Fibroblast of skin of scalp (primary cell): ENCODE measurements at places on chromosomes 7 and 10.

- DNase-seq, result no peak
Measured at GRCh38 chr10:62811159-62811875, 4.8 kb downstream of the EGR2 start.

GRCh38 chr10:83678850-83679249 lies 460.5 kb upstream of the GHITM start:
- DNase-seq, result no peak

DNA sequence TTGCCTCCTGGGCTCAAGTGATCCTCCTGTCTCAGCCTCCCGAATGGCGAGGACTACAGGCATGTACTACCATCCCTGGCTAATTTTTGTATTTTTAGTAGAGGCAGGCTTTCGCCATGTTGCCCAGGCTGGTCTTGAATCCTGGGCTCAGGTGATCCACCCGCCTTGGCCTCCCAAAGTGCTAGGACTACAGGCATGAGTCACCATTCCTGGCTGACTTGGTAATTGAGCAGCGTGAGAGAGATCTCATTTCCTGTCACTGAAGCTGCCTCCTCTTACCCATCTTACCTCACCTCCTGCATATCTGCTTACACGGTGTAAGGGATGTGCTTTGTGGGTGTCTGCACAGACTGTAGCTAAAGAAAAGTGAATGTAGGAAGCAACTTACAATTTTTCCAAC lies 9.7 kb downstream of the IFIT3 start:
- DNase-seq, result peak; percentile 44

DNA sequence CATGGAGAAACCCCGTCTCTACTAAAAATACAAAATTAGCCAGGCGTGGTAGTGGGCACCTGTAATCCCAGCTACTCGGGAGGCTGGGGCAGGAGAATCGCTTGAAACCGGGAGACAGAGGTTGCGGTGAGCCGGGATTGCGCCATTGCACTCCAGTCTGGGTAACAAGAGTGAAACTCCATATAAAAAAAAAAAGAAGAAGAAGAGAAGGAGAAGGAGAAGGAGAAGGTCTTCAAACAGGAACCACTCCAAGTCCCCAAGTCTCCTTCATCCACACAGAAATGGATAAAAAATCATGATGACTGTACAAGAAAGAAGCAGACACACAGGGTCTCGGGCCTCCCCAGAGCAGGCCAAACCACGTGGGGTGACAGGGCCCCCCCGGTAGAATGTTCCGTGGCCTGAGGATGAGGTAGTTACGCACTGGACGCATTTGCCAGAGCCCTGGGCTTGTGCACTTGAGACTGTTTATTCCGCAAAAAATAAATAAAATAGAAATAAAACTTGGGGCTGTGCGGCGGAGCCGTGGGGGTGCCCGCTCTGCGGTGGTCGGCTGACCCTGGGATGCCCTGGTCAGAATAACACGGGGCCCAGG lies 15.8 kb downstream of the VENTX start:
- DNase-seq, result no peak

DNA sequence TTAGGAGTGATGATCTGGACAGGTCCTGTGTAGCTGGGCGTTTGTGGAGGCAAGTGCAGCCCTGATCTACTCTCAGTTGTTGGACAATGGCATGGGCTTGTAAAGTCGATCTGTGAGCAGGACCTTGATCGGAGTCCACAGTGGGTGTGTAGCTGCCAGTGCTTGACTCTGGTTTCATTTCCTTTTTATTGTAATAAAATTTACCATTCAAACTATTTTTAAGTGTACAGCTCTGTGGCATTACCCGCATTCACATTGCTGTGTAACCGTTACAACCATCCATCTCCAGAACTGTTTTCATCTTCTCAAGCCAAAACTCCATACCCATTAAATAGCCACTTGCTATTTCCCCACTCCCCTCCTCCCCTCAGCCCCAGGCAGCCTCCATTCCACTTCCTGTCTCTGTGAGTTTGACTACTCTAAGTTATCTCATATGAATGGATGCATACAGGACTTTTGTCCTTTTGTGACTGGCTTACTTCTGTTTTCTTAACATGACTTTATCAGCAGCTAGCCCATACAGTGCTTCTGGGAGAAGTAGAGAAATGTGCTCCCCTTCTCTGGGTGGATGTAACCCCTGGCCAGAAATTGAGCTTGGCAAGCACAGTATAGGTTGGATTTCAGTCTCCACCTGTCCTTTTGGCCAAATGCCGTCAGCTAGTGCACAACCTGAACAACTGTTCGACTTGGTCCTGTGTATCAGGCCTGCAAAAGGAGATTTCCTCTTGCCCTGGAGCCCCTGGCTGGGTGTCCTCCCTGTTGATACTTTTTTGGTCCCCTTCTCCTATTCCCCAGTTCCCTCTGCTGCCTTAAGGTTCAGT lies 180.0 kb downstream of the LRMDA start:
- no peak for DNase-seq

DNA sequence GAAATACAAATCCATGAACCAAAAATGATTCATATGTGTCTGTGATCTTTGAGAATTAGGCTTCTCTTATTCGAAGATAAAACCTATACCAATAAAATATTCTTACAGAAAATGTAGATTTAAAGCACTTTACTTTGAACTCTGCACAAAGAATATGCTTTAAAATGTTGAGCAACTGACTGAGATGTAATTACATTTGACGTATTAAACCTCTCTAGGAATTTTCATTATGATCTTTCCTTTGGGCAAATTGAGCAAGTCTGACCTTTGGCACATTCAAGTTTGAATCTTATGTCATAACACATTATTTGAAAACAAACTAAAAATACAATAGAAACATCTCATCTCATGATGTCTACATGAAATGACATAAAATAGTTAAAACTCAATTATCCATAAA lies 69.2 kb upstream of the AHR start:
- no peak for DNase-seq

DNA sequence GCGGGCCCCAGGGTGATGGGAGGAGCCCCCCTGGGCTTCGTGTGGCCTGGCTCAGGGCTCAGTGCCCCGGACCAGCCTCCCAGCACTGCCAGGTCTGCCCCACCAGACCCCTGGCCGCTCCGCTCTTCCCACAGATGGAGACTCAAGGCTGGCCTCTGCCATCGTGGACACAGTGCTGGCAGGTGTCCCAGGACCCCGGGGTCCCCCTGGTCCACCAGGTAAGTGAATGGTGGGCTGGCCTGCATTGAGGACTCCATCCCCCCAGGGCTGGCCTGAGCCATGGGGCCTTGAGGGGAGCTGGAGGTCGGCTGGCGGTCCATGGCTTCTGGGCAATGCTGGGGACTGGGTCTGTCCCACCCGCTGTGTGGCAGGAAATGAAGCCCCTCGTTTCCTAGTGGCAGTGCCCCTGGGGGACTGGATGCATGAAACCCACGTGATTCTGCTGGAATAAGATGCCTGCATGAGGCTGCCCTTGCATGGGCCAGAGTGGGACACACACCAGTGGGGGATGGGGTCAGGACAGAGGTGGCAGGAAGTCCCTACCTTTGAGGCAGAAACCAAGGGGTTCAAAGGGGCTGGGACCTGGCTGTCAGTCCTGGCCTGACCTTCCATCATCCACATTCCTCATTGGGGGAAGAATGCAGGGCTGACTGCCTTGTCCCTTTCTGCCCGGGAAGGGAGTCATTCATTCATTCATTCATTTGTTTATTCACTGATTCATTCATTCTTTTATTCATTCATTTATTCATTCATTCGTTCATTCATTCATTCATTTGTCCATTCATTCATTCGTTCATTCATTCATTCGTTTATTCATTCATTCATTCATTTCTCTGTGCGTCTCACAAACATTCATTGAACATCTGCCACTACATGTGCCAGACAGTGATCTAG lies 81.8 kb downstream of the MYL10 start:
- DNase-seq, result no peak

- no peak for DNase-seq
Measured at GRCh38 chr10:71312220-71312619, 6.8 kb upstream of the SLC29A3 start.

DNA sequence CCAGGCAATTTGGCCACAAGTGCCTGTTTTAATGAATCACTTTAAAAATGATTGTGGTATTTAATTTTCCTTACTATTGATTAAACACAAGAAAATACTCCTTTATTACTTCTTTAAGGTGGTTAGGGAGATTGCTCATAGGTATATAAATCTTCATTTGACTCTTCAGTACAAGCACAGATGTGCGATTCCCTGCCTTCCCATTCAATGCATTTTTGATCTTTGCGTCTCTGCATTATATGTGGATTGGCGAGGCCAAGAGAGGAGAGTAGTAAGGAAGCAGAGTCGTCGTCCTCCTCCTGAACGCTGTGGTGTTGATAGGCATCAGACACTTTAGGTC lies 683.7 kb downstream of the LRMDA start:
- DNase-seq, result no peak

DNA sequence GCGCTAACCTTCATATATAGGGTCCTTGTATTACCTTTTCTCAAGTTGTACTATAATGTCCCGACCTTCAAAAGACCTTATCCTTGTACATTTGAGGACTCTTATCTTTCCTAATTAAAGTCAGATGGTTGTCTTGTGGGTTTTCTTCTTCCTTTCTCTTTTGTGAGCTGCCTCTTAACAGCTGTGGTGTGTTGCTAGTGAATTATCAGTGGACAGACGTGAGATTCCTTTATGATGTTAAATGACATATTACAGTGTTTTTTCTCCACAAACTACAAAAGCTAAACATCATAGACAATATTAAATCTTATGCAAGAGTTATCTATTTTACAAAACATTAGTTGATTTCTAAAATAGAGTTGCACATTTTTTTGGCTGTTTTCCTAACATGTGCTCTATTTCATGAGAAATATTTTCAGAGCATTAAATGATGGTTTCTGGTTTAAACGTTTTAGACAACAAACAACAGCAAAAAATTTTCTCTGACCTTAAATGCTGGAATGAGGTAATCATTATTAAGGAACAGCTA lies 272.2 kb upstream of the NPVF start:
- DNase-seq, result no peak

GRCh38 chr7:41125343-41125742 lies 577.5 kb downstream of the INHBA start:
- DNase-seq, result no peak

DNA sequence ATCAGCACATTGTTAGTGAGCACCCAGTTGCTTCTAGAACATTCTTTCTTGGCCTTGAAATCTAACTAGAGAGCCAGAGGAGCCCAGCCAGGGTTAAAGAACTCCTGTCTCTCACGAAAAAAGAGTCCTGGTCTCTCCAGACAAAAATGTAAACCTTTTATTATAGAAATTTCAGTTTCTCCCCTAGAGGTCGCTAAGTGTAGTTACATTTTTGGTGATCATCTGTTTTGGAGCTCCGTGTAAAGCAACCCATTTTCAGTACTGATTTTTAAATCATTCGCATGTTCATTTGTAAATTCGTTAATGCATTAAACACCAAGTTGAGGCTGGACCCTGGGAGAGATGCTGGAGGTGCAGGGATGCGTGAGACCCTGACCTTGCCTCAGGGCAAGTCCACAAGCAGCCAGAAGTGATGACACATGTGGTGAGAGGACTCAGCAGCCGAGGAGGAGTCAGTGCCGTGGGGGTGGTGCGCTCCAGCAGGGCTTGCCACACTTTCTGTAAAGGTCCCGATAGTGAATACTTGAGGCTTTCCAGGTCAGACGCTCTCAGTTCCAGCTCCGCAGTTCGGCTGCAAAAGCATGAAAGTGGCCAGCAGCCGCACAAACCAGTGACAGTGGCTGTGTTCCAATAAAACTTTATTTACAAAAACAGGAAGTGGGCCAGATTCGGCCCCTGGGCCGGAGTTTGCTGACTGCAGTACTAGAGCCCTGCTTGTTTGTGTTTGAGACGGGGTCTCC lies 578.6 kb upstream of the FOXK1 start:
- peak; percentile 7 for DNase-seq

- DNase-seq, result no peak
Measured at GRCh38 chr7:11471255-11471654, 360.7 kb downstream of the THSD7A start.

DNA sequence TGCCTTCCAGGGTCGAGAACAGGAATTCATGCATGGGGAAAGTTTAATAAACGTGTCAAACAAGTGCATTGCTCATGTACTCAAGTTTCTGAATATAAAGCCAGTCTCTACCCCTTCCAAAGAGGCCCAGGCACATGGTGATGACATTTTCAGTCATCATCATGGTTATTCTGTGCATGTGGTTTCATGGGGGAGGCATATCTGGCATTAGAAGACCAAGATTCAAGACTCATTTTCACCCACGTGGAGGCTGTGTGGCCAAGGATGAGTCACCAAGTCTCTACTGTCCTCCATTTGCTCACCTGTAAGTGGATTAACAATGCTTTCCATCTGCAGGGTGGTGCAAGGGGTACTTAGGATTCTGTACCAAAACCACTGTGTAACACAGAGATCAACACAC lies 34.0 kb upstream of the CNPY1 start:
- no peak for DNase-seq
